ENCODE measurements at places on chromosomes 4 and X.

- peak; percentile 40 for DNase-seq
Measured at GRCh38 chr4:55609393-55609866, 17.4 kb upstream of the PDCL2 start.

GRCh38 chr4:1763550-1764080, 29.5 kb upstream of the FGFR3 start:
- DNase-seq, result peak; percentile 67

- no peak for DNase-seq
Measured at GRCh38 chr4:146485968-146486367, 35.8 kb downstream of the SLC10A7 start.

DNA sequence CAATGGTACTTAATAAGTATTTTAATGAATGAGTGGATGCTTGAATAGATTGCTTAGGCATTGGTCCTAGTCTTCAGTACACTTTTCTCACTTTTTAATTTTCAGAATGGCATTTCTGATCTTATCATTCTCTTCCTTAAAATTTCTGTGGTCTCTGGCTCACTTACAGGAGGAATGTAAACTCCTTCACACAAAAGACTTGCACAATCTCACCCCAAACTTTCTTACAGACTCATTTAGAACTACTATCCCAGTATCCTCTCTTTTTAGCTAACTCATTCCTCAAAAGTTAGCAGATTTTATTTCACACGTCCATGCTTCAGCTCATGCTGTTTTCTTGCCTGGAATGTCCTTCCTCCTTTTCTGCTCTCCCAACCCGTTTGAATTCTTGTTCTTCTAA, 350.1 kb downstream of the GRXCR1 start:
- no peak for DNase-seq

DNA sequence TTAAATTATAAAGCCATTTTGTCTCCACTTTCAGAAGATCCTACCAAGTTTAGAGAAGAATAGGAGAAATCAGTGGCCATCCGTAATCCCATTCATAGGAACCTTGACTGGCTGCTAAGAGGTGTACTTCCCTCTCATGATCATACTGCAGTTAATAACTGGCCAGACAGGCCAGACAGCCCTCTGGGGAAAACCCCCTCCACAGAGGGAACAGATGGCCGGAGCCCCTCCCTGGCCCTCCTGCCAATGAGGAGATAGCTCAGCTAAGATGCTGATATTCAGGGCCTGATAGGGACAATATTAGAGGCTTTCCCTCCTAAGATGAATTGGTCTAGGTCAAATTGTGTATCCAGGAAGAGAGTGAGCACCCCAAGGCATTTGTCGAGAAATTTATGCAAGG, 200.0 kb upstream of the MAOA start:
- DNase-seq, result no peak

DNA sequence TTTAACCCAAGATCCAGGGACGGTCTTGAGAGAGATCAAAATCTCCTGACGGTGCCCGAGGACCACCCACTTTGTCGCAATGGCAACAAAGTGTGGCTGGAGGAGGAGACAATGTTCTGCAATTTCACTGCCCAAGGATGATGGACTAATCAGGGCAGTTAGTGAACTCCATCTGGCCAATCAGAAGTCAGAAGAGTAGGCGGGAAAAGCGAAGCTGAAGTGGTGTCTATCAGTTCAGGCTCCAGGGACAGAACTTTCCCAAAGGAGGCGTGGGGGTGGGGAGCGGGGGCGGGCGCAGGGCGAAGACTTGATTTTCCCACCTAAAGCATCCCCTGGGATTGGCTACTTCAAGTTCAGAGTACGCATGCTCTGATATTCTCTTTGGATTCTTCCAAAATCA, 25.6 kb downstream of the SPACA5B start:
- DNase-seq, result peak; percentile 1

DNA sequence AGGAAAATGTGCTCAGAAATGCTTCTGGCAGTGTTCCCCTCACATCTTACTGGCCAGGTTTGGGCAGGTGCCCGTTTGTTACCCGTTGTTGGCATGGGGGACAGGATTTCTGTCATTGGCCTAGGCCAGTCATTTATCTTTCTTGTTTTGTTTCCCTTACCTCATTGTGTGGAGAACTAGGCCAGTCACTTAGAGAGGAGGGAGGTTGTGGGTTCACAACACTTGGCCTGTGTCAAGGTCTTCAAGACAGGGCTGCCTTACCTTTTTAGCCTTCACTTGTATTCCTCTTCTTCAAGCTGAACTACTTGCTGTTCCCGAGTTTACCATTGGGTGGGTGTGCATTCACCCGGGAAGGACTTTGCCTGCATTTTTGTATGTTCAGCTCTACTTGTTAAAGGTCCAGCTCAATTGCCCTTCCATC, 17.7 kb downstream of the SNX25 start:
- DNase-seq, result no peak

GRCh38 chr4:89572224-89572858, 264.6 kb downstream of the SNCA start:
- DNase-seq, result no peak

- DNase-seq, result no peak
Measured at GRCh38 chr4:84238247-84239090, 260.6 kb downstream of the NKX6-1 start.

- DNase-seq, result no peak
Measured at GRCh38 chr4:149521611-149522425, 293.8 kb downstream of the IQCM start.

DNA sequence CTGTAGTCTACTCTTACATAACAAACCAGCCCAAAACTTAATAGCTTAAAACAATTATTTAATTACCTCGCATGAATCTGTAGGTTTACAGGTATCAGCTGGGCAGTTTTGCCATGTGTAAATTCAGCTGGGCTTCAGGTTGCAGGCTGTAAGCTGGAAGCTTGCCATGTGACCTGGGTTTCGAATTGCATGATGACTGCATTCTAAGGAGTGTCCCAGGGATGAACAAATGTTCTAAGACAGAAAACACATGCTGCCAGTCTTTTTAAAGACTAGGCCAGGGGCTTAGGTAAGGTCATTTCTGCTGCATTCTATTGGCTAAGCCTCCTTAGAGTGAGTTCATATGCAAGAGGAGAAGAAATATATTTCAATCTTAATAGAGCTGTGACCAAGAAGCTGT, 44.8 kb downstream of the GRIA2 start:
- DNase-seq, result peak; percentile 56

DNA sequence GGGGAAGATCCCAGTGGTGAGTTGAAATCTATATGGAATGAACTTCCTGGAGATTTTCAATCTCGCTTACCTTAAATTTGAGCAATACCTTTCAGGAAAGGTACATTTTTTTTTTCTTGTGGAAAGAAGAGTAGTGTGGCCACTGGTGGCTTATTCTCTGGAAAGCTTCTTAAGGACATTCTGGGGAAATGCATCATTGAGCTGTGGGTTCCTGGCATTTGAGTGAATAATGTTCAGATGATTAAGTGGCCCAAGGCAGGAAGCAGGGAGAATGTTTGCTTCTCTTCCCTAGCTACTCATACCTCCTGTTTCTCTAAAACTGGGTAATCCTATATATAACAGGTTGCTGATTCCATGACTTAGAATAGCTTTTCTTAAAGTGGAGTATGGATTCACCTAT, 31.8 kb downstream of the STAG2 start:
- DNase-seq, result no peak

DNA sequence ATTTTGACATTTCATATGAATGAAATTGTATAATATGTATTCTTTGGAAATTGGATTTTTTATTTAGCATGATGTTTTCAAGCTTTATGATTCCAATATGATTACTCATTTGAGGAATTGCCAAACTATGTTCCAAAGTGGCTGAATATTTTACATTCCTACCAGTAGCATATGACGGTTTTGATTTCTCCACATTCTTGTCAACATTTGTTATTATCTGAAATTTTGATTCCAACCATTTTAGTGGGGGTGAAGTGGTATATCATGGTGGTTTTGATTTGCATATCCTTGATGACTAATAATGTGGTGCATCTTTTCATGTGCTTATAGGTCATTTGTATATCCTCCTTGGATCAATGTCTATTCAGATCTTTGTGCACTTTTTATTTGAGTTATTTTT, 2.6 kb upstream of the BEX1 start:
- no peak for DNase-seq

Data from iPS-NIHi11 (cell line).